ENCODE measurements at places on chromosomes 12 and 14.

DNA sequence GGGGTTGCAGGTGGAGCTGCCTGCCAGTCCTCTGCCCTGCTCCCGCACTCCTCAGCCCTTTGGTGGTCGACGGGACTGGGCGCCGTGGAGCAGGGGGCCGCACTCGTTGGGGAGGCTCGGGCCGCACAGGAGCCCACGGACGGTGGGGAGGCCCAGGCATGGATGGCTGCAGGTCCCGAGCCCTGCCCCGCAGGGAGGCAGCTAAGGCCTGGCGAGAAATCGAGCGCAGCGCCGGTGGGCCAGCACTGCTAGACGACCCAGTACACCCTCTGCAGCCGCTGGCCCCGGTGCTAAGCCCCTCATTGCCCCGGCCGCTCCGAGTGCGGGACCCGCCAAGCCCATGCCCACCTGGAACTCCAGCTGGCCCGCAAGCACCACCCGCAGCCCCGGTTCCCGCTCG, 221.8 kb downstream of the BTG1 start:
- DNase-seq: no peak

DNA sequence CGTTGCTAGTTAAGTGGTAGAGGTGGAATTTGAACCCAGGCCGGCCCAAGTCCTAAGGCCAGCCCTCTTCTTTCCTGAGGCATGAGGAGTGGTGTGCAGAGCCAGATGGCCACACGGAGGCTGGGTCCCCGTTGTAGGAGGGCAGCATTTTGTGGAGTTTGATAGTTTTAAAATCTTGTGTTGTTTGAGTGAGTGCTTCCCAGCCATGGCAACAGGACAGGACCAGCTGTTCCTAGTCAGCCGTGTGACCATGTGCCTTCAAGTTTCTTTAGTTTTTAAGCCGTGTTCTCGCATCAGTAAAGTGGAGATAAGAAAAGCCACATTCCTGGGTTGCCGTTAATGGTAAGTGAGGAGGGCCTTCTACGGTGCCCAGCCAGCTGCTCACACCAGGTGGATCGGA, 44.4 kb downstream of the UBE3B start:
- DNase-seq: no peak

DNA sequence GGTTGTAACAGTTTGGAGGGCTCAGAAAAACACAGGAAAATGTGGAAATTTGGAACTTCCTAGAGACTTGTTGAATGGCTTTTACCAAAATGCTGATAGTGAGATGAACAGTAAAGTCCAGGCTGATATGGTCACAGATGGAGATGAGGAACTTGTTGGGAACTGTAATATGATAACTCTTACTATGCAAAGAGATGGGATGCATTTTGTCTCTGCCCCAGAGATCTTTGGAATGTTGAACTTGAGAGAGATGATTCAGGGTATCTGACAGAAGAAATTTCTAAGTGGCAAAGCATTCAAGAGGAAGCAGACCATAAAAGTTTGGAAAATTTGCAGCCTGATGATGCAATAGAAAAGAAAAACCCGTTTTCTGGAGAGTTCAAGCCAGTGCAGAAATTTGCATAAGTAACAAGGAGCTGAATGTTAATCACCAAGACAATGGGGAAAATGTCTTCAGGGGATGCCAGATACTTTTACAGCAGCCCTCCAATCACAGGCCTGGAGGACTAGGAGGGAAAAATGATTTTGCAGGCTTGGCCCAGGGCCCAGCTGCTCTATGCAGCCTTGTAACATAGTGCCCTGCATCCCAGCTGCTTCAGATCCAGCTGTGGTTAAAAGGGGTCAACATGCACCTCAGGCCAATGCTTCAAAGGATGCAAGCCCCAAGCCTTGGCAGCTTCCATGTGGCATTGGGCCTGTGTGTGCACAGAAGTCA, 572.7 kb upstream of the ATP2B1 start:
- DNase-seq: no peak

DNA sequence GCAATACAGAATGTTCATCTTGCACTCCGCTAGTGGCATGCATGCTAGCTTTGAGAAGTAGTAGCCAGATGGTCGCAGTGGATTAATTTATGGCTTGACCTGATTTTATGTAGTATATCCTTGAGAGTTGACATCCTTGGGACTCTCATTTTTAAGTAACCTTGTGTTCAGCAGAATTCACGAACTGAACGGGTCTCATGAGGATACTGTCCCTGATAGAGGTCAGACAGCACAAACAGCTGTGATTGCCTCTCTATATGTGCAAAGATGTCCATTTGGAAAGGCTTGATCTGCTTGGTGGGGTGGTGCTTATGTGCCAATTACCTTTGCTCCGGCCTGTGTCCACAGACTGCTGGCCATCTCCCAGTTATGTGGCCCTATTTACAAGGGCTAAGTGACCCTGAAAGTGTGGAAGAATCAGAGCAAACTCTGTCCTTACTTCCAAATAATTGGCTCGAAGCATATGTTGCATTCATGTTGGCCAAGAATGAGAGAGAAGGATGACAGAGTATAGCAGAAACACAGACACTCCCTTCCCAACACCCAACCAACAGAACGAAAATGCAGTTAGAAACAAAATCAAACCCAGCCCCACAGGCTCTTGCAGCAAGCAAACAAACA, 167.1 kb downstream of the CRADD start:
- DNase-seq: no peak

GRCh38 chr14:36520601-36521525, 831 bp upstream of the NKX2-1 start:
- no peak for DNase-seq

- no peak for DNase-seq
Measured at GRCh38 chr14:55389330-55389729, 22.3 kb downstream of the ATG14 start.

DNA sequence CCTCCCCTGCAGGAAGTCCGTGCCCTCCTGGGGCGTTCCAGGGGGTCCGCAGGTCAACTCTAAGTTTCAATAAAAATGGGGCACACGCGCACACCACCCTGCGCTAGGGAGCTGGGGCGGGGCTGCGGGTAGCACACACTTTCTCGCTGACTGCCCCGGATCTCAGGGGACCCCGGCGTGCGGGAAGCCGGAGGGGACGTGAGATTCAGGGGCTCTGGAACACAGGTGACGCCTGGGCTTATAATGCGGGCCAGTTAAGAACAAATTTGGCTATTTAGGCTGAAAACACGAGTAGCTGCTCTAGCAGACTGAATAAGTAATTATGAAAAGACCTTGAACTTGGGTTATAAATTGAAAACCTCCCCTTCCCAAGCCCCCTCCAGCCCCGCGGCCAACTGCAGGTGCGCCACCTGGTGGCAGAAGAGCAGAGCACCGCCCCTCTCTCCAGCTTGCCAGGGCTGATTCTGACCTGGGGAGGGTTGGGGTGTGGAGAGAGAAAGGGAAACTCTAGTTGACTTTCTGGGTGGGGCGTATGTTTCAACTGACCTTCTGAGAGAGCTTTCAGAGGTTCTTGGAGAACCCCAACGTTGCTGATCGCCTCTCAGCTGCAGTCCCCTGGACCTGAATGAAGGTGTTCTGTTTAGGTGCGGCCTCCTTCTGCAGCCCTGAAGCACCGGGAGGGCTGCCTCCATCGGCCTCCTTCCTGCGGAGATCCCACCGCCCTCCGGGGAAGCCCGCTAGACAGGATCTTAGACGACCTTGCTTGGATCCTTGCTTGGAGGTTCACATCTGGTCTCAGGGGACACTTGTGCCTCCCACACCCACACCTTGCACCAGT, 118.4 kb upstream of the EVL start:
- DNase-seq: peak; percentile 73

DNA sequence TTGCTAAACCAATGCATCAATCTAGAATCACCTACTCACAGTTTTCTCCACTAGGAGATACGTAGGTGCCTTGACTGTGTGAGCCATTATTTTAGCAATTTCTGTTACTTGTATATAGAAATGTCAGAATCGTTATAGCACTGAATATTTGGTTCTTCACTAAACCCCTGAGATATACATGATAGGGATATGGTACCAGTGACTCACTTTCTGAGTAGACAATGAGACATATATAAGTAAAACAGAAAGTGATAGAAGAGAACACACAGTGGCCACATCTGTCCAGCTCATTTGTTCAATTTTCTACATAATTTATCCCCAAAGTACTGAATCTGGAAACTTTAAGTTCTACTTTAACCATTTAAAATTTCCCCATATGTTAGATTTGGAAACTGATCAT, 1505.5 kb upstream of the TMEM132C start:
- no peak for DNase-seq

DNA sequence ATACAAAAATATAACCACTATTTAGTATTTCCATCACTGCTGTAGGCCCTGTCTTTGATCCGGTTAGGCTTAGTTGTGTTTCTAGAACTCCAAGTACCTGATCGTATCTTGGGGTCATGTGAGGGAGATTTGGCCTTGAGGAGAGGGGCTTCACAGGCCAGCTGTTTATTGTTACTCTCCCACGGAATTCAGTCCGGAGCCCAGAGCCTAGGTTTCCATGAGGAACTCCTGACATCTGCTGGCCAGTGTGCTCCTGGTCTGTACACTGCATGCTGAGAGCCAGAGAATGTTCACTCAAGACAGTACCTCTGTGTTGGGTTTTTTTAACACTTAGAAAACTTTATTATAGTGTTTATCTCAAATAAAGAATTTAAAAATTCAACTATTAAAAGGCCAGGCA, 341.0 kb upstream of the TMEM132C start:
- DNase-seq: no peak

GRCh38 chr14:106204063-106204462, 677.7 kb downstream of the TMEM121 start:
- no peak for DNase-seq
